ENCODE measurements at places on chromosomes 3 and 15.
A peak's percentile ranks its signal among the peaks of the same experiment; 100 is the strongest.

DNA sequence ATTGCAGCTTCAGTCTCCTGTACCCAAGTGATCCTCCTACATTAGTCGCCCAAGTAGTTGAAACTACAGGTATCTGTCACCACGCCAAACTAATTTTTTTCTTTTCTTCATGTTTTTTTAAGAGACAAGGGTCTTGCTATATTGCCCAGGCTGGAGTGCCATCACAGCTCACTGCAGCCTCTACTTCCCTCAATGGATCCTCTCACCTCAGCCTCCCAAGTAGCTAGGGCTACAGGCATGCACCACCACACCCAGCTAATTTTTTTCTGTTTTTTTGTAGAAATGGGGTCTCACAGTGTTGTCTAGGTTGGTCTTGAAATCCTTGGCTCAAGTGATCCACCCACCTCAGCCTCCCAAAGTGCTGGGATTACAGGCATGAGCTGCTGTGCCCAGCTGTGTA, 89.5 kb downstream of the ZNF609 start:
- no peak for DNase-seq

- no peak for DNase-seq
Observed at GRCh38 chr15:65611888-65612615, 1.1 kb upstream of the INTS14 start.

GRCh38 chr3:74347563-74348268, 266.7 kb downstream of the CNTN3 start:
- DNase-seq, result no peak

GRCh38 chr3:138412821-138413551, 21.4 kb upstream of the ESYT3 start:
- peak; percentile 80 for DNase-seq
